ENCODE measurements at places on chromosomes 1 and 21.
A peak's percentile ranks its signal among the peaks of the same experiment; 100 is the strongest.

DNA sequence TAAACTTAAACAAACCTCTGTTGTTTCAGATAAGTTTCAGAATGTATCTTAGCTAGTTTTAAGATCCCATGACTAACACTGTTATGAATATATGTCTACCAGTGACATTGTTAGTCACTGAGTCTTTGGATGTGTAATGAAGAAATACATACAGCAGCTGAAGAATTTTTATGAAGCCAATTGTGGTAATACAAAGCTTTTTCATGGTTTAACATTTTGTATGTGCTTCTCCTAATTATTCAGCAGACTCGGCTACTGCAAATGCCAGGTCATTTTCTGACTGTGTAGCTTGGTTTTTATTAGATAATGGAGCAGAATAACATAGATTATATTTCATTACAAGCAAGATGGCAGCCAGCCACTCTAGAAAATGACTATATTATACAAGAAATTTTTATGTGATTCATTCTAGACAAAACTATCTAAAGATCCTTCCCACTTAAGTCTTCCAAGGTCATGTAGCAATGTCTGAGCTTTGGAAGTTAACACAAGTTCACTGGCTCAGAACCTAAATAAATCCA, 147.8 kb downstream of the TNFSF18 start:
- no peaks in the 10 kb centered on the region for H3K36me3 ChIP-seq
- no peak for DNase-seq
- peaks cover 22% of the 10 kb centered on the region for H3K4me1 ChIP-seq
- H3K27ac ChIP-seq = no peak overlapping the region

- H3K27ac ChIP-seq = no peak overlapping the region
- H3K4me1 ChIP-seq = peaks cover 7% of the 10 kb centered on the region
- no peaks in the 10 kb centered on the region for H3K36me3 ChIP-seq
- H3K4me3 ChIP-seq = no peak overlapping the region
- DNase-seq = no peak
These were observed 27.8 kb downstream of the ASAP3 start for GRCh38 chr1:23456226-23456625.

- H3K27me3 ChIP-seq = no peaks in the 10 kb centered on the region
- no peak for DNase-seq
- no peaks in the 10 kb centered on the region for H3K36me3 ChIP-seq
- no peaks in the 10 kb centered on the region for H3K4me1 ChIP-seq
- H3K4me3 ChIP-seq = no peak overlapping the region
- H3K27ac ChIP-seq = no peak overlapping the region
These were observed 12.2 kb upstream of the CDC42BPA start for GRCh38 chr1:227330279-227331076.

DNA sequence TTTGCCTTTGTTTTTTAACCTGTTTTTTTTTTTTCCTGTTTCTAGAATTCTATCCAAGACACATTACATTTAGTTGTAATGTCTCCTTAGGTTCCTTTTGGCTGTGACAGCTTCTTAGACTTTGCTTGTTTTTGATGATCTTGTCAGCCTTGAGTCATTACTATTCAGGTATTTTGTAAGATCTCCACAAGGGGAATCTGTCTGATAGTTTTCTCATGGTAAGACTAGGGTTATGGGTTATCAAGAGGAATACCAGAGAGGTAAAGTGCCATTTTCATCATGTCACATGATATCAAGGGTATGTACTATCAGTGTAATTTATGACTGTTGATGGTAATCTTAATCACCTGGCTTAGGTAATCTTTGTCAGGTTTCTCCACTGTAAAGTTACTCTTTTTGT, 99.1 kb upstream of the GFI1 start:
- no peaks in the 10 kb centered on the region for H3K36me3 ChIP-seq
- H3K27me3 ChIP-seq = no peaks in the 10 kb centered on the region
- H3K4me1 ChIP-seq = no peaks in the 10 kb centered on the region
- H3K27ac ChIP-seq = no peak overlapping the region
- no peak overlapping the region for H3K4me3 ChIP-seq

DNA sequence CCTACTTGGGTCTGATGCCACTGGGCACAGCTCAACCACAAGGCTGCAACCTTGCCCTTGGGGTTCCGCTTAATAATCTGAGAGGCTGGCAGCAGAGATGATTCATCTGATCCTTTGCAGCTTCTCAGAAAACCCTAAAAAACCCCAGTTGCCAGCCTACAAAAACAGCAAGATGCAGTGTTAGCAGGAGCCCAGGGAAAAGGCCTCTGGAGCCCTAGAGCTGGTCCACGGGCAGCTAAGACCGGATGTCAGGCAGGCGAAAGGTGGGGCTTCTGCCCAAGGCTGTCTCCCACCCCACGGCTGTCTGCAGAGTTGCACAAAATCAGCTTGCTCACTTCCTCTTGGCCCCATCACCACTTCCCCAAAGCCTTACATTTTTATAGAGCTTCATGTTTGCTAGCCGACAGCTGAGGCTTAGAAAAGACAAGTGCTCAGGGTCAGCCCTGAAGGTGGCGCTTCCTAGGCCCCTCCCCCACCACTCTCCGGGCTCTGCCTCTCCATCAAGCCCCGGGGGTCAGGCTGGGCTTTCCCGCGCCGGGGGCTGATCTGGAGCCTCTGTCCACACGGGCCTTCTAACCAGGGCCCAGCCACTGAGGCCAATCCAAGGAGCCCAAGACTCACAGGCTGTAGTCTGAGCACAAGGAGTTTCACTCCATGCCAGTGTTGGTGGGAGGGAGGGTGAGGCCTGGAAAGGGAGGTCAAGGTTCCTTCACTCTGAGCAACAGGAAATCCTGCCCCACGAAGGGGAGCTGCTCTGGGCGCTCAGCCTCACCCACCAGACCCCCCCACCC, 4.2 kb upstream of the ADORA3 start:
- DNase-seq = peak; percentile 74
- H3K4me3 ChIP-seq = peak overlapping the region; percentile 36
- H3K4me1 ChIP-seq = peaks cover 28% of the 10 kb centered on the region
- peak overlapping the region; percentile 94 for H3K27ac ChIP-seq
- no peaks in the 10 kb centered on the region for H3K36me3 ChIP-seq

GRCh38 chr1:90000934-90001676, 6.2 kb downstream of the ZNF326 start:
- peaks cover 7% of the 10 kb centered on the region for H3K4me1 ChIP-seq
- H3K27me3 ChIP-seq = no peaks in the 10 kb centered on the region
- no peak for DNase-seq
- no peak overlapping the region for H3K27ac ChIP-seq
- no peaks in the 10 kb centered on the region for H3K36me3 ChIP-seq

DNA sequence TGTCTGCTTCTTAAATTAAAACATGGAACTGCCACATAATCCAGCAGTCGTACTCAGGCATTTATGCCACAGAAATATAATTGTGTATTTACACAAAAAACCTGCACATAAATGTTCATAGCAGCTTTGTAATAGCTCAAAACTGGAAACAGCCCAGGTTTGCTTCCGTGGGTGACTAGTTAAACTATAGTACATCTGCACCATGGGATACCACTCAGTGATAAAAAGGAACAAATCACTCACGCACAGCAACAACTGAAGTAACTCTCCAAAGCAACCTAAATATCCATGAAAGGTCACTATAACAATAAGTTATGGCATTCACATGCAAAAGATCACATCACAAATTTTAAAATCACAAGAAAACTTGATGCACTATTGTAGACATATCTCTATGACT, 64.4 kb downstream of the KCNT2 start:
- no peak for DNase-seq
- H3K27me3 ChIP-seq = no peaks in the 10 kb centered on the region
- H3K27ac ChIP-seq = no peak overlapping the region

DNA sequence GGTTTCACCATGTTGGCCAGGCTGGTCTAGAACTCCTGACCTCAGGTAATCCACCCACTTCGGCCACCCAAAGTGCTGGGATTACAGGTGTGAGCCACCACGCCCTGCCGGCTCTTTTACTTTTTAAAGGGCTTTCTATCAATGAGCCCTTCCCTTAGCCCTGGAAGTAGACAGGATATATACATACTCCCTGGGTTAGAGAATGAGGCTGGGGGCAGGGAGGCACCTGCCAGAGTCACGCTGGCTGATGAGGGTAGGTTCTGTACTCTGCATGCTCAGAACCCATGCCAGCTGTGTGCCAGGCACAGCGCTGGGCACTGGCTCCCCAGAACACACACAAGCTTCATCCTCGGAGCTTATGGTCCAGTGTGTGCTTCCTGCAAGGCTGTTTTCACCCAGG, 113.6 kb upstream of the IPO9 start:
- no peaks in the 10 kb centered on the region for H3K27me3 ChIP-seq
- H3K4me3 ChIP-seq = no peak overlapping the region
- 0 out of 2 replicates have a peak, but pooled peaks cover 8% of the 10 kb centered on the region for H3K4me1 ChIP-seq
- H3K27ac ChIP-seq = no peak overlapping the region
- no peak for DNase-seq

- H3K4me1 ChIP-seq = peaks cover 37% of the 10 kb centered on the region
- no peaks in the 10 kb centered on the region for H3K27me3 ChIP-seq
- no peaks in the 10 kb centered on the region for H3K36me3 ChIP-seq
- no peak overlapping the region for H3K4me3 ChIP-seq
- H3K27ac ChIP-seq = no peak overlapping the region
- no peak for DNase-seq
These were observed 5.9 kb downstream of the NRIP1 start for GRCh38 chr21:15058854-15059263.

GRCh38 chr1:74964508-74965102, 169.6 kb upstream of the LHX8 start:
- no peaks in the 10 kb centered on the region for H3K27me3 ChIP-seq
- H3K27ac ChIP-seq = no peak overlapping the region
- H3K36me3 ChIP-seq = no peaks in the 10 kb centered on the region
- H3K4me1 ChIP-seq = no peaks in the 10 kb centered on the region
- DNase-seq = no peak

- H3K36me3 ChIP-seq = no peaks in the 10 kb centered on the region
- H3K27ac ChIP-seq = peak overlapping the region; percentile 85
- H3K4me3 ChIP-seq = no peak overlapping the region
- no peak for DNase-seq
- H3K4me1 ChIP-seq = peaks cover 39% of the 10 kb centered on the region
- H3K27me3 ChIP-seq = no peaks in the 10 kb centered on the region
These were observed 1.5 kb upstream of the EDN2 start for GRCh38 chr1:41486053-41486370.

DNA sequence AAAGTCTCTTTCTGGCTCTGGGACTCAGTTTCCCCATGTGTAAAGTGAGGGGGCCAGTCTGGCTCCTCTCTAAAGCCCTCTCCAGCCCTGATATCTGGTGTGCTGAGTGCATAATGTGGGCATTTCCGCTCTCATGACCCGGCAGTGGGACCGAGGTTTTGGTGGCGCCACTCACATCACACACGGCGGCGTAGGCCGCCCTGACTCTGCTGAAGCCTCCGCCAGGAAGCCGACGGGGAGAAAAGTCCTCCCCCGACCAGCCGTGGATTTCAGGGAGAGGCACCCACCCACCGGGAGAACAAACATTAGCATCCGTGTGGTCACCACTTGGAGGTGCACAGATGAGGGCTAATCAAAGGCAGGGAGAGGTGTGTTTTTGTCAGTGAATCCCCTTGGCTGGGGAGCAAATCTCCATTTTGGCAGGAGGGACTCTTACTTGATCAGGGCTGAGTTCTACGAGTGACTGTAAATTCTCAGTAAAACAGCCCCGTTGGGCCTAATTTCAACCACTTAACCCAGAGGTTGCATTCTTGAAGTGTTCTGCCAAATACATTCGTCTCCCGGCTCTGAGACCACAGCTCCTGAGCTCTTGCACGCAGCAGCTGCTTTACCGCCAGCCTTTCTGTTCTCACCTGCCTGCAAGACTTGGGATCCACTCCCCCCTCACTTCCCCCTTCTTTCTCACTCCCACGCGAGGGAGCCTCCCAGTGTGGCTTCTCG, 118.2 kb downstream of the FOXD2 start:
- H3K4me1 ChIP-seq = peaks cover 17% of the 10 kb centered on the region
- no peak overlapping the region for H3K4me3 ChIP-seq
- DNase-seq = no peak

DNA sequence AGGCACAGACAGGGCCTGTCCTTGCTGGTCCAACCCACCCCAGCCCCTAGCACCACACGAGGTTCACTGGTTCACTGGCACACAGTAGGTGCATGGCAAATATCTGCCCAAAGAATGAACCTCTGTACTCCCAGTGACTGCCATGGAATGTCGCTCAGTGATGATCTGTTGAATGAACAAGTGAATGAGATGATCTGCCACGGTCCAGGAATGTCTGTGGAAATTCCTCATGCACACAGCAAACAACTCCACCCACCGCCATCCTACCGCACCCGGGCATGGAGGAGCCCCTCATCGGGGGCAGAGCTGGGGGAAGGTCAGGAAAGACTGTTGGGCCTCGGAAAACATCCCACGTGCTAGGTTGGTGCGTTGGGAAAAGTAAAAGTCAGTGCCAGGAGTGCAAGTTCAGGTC, 1.7 kb downstream of the HSPG2 start:
- DNase-seq = no peak
- peak overlapping the region; percentile 63 for H3K27ac ChIP-seq
- H3K4me3 ChIP-seq = peak overlapping the region; percentile 93
- no peaks in the 10 kb centered on the region for H3K27me3 ChIP-seq
- peaks cover 59% of the 10 kb centered on the region for H3K4me1 ChIP-seq

DNA sequence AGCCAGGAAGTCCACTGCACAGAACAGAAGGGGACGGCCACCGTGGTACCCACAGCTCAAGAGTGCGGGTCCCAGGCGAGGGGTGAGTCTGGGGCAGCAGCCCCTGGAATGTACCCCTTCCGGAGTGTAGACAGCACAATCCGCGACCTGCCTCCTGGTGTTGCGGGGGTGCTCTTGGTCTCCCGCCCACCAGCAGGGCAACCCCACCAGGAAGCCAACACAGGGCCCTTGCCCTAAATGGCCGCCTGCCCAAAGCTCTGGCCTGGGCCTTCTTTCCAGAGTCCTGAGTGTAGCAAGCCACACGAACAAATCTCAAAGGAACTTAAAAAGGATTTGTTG, 1.1 kb upstream of the SLC19A1 start:
- H3K4me3 ChIP-seq = no peak overlapping the region
- H3K27me3 ChIP-seq = no peaks in the 10 kb centered on the region
- H3K4me1 ChIP-seq = peaks cover 37% of the 10 kb centered on the region
- no peaks in the 10 kb centered on the region for H3K36me3 ChIP-seq
- no peak overlapping the region for H3K27ac ChIP-seq

- no peaks in the 10 kb centered on the region for H3K4me1 ChIP-seq
- H3K27ac ChIP-seq = no peak overlapping the region
- H3K36me3 ChIP-seq = no peaks in the 10 kb centered on the region
These were observed 176.2 kb downstream of the ADGRL4 start for GRCh38 chr1:78830321-78830720.

DNA sequence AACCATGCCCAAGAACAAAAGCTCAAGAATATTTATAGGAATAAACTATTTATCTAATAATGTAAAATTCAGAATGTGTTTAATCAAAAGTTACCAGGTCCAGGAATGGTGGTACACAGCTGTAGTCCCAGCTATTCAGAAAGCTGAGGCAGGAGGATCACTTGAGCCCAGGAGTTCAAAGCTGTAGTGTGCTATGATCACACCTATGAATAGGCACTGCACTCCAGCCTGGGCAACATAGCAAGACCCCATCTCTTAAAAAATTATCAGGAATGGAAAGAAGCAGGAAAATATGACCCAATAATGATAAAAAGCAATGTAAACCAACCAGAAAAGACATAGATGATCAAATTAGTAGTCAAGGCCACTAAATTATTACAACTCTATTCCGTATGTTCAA, 62.2 kb upstream of the DR1 start:
- H3K4me3 ChIP-seq = no peak overlapping the region
- no peaks in the 10 kb centered on the region for H3K36me3 ChIP-seq
- H3K27ac ChIP-seq = no peak overlapping the region
- no peak for DNase-seq

GRCh38 chr1:237983496-237983895, 92.8 kb upstream of the ZP4 start:
- no peaks in the 10 kb centered on the region for H3K4me1 ChIP-seq
- no peaks in the 10 kb centered on the region for H3K36me3 ChIP-seq
- no peak overlapping the region for H3K27ac ChIP-seq
- DNase-seq = no peak
- H3K4me3 ChIP-seq = no peak overlapping the region
